ENCODE measurements at places on chromosomes 7 and 10. TPM values are rescaled to one million over a fixed set of nuclear protein-coding genes. Genes with fewer than 3 reads are reported as not detected.

DNA sequence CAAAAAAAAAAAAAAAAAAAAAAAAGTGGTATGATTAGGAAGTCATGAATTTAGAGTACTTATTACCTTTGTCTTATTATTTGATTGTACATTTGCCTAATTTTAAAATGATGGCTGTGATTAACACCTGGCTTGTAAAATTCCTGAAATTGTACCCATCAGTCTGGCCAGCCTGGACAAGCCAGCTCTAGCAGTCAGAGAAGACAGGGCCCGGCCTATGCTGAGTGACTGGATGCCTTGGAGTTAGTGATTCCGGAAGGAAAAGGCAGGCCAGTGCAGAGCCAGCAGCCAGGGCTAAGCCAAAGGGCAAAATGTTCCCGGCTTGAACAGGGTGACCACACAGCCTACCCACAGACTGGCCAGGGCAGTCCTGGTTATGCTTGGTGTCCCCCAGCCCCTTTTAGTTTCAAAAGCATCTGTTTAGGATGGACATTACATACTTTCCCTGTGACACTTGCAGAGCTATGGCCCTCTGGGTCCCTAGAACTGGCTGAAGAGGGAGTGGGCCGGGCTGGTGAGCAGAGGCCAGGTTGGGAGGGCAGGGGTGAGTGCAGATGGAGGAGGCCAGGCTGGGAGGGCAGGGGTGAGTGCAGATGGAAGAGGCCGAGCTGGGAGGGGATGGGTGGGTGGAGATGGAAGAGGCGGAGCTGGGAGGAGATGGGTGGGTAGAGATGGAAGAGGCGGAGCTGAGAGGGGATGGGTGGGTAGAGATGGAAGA lies 61.7 kb downstream of the PROSER2 start:
- no peak for DNase-seq

The TRIP6 gene
- 101 TPM for polyA plus RNA-seq

The NYAP1 gene
- polyA plus RNA-seq, result 3.0 TPM

- no peak for DNase-seq
These were observed 53.4 kb downstream of the TLL2 start for GRCh38 chr10:96460316-96460715.

- no peak for DNase-seq
These were observed 1397.6 kb downstream of the GATA3 start for GRCh38 chr10:9452056-9452455.

The PPRC1 gene
- polyA plus RNA-seq, result 40.9 TPM

DNA sequence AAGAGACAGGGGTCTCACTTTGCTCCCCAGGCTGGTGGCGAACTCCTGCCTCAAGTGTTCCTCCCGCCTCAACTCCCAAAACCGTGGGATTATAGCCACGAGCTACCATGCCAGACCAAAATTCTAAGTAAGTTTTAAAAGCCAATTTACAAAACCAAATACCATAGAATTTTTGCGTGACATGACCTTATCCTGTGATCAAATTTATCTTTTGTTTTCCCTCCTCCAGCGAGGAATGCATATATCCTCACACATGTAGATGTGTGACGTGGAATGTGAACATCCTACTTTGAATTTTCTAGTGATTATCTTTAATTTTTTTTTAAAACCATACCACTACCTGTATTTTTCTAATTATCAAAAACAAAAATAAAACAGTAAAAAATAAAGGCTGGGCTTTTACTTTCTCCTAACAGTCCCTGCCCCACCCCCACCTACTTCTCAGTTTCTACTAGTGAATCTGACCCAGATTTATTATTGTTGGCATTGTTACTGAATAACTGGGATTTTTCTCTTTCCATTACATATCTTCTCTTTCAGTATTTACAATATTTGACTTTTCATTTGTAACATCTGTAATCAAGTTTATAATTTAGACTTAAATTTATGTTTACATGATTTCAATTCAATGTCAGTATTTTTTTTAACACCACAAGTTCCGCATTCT lies 26.0 kb downstream of the CYTH3 start:
- no peak for DNase-seq

DNA sequence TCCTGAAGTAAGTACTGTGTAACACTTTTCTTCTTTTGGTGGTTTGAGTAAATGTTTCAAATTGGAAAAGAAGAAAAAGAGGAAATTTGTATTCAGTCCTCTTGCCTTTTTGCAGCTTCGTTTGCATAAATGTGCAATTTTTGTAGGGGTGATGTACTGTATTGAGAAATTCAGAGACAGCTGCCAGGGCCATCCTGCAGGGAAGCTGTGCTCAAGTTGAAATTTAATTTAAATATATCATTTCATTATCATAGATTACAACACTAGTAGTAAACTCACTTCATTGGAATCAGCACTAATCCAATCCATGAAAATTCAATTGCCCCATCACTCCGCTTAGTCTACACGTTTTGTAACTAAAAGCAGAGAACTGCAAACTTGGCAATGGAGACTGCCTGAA lies 415.4 kb downstream of the DNAJB9 start:
- no peak for DNase-seq

The PAPSS2 gene
- polyA plus RNA-seq, result 58.2 TPM

GRCh38 chr10:124728071-124728829 lies 15.9 kb downstream of the FAM53B start:
- no peak for DNase-seq

DNA sequence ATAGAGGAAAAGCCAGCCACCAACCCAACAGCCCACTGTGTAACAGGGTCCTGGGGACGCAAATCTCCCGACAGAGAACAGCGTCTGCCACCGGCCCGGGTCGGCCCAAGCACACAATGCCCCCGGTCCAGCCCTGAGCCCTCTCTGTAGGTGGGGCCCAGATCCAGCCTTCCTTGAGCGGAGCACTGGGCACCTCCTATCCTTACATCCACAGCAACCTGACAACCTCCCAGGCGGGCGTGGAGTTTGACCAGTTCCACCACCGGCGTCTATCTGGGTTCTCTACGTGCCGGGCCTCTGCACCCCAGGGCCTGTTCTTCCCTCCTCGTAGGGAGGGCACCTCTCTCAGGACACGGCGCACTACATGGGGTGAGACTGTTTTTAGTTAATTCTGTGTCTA lies 109.0 kb downstream of the CYTH3 start:
- no peak for DNase-seq

DNA sequence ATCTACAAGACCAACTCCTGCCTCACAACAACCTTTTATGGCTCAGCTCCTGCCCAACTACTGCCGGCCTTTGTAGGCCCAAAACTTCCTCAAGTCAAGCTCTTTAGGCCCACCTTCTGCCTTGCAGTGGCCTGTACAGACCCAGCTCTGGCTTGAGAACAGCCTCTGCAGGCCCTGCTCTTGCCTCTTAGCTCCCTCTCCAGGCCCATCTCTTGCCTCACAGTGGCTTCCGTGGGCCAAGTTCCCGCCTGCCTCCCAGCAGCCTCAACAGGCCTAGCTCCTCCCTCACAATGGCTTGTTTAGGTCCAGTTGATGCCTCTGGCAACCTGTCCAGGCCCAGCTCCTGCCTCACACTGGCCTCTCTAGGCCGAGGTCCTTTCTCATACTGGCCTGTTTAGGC lies 32.4 kb upstream of the VKORC1L1 start:
- no peak for DNase-seq

DNA sequence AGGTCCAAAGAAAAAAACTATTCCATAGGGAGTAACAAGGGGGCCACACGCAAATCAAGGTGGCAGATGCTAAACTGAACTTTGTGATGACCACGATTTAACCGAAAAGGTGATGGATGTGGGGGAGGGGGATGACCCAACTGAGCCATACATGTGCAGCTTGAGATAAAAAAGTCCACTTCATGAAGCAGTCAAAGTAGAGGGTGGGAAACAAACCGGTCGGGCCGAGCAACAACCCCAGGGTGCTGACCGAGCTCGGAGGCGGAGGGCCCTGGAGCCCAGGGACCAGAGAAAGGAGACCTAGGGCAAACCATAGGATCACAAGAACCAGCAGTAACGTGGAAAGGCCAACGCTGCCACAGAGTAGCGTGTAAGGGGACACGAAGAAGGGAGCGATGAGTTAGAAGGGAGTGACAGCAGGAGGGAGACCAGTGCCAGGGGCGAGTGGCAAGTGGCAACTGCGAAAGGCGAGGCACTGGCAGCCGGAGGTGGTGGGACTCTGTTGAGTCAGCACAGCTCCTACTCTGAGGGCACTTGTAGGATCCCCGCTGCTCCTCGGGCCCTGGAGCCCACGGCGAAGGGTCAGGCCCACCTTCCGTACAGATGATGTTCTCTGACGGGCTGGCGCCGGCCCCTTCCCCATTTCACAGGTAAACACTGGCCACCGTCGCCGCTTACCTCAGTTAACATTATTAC lies 540 bp downstream of the SNX13 start:
- peak; percentile 53 for DNase-seq

- peak; percentile 58 for DNase-seq
These were observed 61.9 kb downstream of the TES start for GRCh38 chr7:116271963-116272886.

DNA sequence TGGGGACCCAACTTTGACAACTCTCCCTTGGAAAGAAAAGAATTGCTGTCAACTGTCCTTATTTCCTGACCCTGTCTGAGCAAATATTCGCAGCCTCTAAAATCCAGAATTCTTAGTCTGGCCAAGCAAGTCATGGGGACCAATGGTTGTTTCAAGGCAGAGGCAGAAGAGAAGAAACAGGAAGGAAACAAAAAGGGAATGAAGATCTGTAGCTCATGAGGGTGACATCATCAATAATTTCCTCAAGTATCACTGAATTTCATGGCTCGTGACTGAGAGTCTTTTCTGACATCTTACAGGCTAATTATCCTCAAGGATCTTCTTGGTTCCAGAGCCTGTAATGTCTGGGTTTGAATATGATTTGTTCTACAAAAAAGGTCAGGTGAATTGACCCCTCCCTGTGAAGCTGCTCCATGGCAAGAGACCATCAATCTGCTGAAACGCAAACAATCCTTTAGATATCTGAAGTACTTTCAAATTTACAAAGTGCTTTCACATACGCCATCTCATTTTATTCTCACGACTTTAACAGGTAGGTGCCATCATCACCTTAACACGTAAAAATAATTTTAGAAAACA lies 5.8 kb downstream of the CDK6 start:
- DNase-seq, result no peak

- no peak for DNase-seq
These were observed 15.5 kb downstream of the LZTS2 start for GRCh38 chr10:101014966-101015581.

The SPDYE6 gene
- polyA plus RNA-seq, result 2.0 TPM
